Astrocyte of the cerebellum (primary cell): ENCODE measurements at places on chromosomes 4 and X.

DNA sequence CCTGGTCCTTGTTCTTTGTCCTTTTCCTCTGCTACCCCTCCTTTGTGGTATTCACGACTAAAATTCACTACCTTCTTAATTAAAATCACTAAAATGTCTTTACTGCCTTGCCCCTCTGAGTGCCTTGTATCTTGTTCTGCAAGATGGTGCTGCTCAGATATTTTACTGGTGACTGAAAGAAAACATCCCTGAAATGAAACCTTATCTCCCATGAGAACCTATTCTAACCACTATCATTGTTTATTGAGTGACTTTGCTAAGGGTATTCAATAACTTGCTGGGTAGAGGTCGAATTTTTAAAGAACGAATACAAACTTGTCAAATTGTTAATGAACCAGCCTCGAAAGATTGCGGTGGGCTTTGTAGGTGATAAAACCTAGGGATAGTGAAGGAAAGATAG is 52.8 kb downstream of the SPRY1 start:
- no peak for DNase-seq

DNA sequence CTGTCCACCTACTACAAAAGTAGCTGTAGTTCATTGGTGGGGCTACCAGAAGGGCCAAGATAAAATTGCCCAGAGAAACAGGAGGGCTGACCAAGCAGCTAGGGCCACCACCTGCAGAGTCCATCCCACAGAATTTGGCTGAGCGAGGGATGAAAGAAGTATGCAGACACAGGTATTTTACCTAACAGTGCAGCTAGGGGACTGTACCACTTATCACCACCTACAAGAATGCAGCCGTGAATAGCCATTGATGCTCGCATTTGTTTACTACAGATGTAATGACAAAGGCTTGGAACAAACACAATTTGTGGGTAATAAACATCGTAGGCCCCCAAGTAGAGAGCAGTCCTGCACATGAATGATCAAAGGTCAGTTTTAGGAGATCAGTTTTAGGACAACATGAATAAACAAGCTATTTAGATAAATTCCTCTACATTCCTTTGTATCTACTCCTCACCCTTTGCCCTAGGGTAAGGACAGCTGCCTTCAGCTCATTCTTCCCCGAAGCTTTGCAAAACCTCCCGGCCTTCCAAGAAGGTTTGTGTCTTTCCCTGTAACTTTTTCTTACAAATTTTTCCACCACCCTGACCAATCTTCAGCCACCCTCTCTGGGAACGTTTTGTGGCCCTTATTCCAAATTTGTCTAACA is 49.5 kb downstream of the ZNF718 start:
- no peak for DNase-seq

DNA sequence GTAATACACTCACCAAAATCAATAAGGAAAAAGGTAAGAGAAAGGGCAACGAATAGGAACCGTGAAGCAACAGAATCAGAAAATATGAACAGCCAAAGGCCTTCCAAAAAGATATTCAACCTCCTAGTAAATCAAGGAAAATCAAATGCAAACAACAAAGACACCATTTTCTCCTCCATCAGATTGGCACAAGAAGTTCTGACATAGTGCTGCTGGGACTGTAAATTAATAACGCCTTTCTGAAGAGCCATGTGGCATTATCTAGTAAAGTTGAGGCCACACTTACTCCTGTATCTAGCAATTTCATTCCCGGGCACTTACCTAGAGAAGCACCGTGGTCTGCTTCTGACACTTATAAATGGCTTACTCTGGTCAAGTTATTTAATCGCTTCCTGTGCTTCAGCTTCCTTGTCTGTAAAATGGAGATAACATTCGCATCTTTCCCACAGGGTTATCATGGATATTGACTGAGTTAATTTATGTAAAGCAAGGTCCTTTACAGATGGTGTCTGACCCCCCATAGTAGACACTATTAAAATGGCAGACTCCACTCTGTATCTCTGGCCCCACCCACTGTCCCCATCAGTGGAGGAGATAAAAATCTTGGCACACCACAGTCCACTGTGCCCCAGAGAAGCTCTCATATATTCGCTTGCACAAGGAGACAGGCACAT is 20.5 kb upstream of the ENPP6 start:
- no peak for DNase-seq

GRCh38 chr4:83113429-83113786 is 1.1 kb downstream of the PLAC8 start:
- DNase-seq = no peak

GRCh38 chrX:108186811-108187210 is 95.2 kb downstream of the ATG4A start:
- DNase-seq = peak; percentile 80

DNA sequence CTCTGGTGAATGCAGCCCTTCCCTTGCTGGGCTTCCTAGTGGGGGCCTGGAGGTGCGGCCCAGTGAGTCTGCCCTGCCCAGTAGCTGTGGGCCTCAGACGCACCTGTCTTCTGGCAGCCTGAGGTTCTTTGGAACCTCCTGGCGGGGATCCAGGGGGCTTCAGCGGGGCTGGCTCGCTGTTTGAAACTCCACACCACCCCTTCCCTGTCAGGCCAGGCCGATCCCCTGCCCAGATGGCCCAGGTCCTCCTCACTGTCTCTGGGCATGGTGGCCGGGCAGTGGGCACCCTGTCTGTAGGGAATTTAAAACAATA is 10.7 kb upstream of the NKX1-1 start:
- no peak for DNase-seq

GRCh38 chrX:49912086-49912485 is 10.3 kb upstream of the CLCN5 start:
- no peak for DNase-seq

GRCh38 chr4:142435599-142436235 is 410.4 kb downstream of the INPP4B start:
- DNase-seq = no peak

- DNase-seq = no peak
Measured at GRCh38 chrX:56729152-56729850, at the start of gene NBDY. TSS of gene NBDY (plus strand) at chrX:56729243. CDS start at chrX:56729354, 111 bp downstream.

DNA sequence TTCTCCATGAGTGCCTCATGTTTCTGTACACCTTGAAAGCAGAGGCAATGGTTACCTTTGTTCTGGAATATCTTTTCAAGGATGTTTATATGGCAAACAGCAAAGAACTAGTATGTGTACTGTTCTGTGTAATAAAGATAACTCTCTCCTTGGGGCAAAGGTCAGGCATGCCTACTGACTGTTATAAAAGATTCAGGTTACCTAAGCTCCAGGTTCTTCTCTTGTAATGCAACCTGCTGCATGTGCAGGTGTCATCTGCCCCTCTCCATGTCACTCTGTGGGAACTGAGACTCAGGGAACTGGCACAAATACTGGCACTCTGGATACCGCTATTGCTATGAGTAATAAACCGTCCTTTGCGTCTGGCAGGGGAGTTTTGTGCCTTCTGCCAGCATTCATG is 5.4 kb upstream of the TRPC3 start:
- no peak for DNase-seq

DNA sequence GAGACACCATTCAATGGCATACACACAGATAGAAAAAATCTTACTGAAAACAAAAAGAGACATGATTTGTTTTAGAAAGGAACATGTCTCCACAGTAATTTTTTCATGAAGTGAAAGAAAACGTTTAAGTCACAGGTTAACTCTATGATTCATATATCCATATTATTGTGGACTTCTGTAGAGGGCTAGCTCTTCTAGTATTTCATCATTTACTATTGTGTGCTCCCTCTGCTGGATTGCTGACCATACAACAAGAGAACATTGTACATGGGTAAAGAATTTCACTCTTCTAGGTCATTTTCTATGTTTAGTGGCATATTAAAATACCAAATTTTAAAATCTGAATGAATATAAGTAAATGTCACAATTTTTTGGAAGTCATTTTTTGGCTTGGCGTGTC is 91.8 kb upstream of the POU3F4 start:
- DNase-seq = no peak

DNA sequence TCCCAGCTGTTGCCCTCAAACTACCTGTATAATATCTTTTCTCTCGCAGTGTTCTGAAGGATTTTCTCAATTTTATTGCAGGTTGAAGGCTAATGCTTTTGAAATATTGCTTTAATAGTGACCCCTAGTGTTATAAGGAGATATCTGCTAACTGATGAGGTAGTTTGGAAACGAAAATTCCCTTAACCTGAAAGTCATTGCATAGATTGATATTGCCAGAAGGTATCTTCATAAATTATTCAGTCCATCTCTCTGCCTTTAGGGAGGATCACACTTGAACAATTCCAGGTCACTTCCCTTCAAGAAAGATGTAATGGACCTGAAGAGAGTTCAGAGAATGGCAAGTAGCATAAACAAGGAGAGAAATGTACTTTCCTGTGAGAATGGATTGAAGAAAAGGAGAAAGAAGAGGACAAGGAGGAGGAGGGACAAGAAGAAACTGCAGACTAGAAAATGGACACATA is 44.1 kb downstream of the TIGD4 start:
- DNase-seq = peak; percentile 16

GRCh38 chr4:110247591-110247990 is 49.2 kb upstream of the ELOVL6 start:
- DNase-seq = no peak

- no peak for DNase-seq
Measured at GRCh38 chrX:109218761-109219160, 263.1 kb downstream of the GUCY2F start.

DNA sequence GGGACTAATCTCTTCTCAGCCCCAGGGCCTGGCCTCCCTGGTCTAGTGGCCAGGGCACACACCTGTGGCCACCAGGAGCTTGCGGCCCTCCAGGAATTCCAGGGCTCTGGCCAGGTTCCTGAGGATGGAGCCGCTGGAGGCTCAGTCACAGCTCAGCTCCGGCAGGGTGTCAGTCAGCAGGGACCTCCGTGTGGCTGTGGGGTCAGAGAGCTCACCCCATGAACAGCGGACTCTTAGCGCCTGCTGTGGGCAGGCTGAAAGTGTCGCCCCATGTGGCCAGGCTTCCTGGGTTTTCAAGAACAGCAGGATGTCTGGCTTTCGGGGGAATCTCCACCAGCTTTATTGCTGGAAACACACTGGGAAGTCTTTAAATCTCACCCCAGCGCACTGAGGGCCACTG is 19.3 kb upstream of the SH3TC1 start:
- no peak for DNase-seq

DNA sequence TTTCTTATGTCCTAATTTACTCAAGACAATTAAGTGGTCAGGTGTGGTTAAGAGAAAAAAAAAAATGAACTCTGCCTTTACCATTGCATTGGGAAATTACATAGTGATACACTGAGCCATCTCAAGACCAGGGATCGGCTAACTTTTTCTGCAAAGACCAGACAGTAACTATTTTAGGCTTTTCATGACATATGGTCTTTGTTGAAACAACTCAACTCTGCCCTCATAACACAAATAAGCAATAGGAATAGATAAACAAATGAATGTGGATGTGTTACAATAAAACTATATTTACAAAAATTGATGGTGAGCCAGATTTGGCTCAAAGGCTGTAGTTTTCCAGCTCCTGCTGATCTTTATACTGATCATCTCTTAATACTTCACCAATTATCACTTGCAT is 632.6 kb upstream of the INTU start:
- DNase-seq = no peak

DNA sequence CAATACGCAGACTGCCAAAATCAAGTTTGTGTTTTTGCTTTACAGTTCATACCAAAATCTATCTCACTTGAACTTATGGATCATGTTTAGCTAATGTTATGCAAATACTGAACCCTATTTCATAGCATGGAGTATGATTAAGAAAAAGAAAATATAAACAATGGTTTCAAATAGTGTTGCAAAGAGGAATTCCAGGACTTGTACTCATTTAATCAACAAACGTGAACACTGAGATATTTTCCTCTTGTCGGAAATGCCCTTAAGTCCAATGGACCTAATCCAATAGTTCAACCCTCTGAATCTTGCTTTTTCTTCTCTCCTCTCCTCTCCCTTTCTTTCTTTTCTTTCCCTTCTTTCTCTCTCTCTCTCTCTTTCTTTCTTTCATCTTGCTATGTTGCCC is 30.8 kb downstream of the RASL11B start:
- DNase-seq = no peak

DNA sequence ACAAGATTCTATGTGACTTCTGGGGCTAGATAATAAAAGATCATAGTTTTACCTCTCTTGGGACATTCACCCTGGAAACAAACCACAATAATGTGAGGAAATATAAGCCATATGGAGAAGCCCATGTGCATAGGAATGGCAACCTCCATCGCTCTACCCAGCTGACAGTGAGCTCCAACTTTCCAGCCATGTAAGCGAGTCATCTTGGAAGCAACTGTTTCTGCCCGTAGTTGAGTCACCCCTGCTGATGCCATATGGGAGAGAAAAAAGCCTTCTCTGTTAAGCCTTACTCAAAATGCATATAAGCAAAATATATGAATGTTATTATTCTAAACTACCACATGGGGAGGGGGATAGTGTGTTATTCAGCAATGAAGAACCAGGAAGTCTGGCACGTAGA is 31.4 kb upstream of the RELL1 start:
- peak; percentile 23 for DNase-seq

DNA sequence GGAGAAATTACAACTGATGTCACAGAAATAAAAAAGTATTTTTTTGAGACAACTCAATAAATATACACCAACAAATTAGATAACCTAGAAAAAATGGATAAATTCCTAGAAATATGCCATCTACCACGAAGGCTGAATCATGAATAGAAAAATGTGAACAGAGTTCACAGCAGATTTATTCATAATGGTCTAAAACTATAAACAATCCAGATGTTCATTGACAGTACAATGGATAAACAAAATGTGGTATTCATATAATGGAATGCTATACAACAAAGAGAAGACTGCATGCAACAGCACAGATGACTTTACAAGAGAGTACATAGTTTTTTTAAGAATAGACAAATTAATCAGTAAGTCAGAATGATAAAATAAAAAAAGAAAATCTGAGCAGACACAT is 55.2 kb downstream of the CLOCK start:
- peak; percentile 12 for DNase-seq

GRCh38 chr4:181956512-181956911 is 286.7 kb upstream of the TENM3 start:
- DNase-seq = no peak
